ENCODE measurements at places on chromosomes 7 and 10.
A peak's percentile ranks its signal among the peaks of the same experiment; 100 is the strongest.

DNA sequence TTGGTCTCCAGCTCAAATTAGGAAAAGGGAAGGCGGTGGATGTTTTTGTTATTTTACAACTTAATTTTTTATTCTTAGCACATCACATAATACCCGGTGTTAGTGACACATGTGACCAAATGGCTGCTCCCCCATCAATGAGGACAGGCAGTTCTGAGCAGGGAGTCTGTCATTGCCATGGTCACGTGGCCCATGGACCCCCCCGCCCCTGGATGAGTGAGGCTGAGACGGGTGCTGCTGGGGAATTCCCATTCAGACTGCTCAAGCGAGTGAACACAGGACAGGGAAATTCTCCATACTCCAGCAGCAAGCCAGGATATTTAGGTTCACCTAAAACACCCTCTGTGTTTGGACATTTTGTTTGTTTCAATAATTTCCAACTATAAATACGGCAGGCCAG lies 34.7 kb upstream of the SLC35B4 start:
- H3K27ac ChIP-seq, result no peak overlapping the region
- no peak overlapping the region for H3K4me3 ChIP-seq
- H3K27me3 ChIP-seq, result no peaks in the 10 kb centered on the region
- peaks cover 3% of the 10 kb centered on the region for H3K4me1 ChIP-seq
- no peaks in the 10 kb centered on the region for H3K36me3 ChIP-seq

- H3K36me3 ChIP-seq, result peaks cover 7% of the 10 kb centered on the region
- H3K4me1 ChIP-seq, result no peaks in the 10 kb centered on the region
- no peaks in the 10 kb centered on the region for H3K27me3 ChIP-seq
Observed at GRCh38 chr7:139714163-139714901, 63.5 kb downstream of the HIPK2 start.

DNA sequence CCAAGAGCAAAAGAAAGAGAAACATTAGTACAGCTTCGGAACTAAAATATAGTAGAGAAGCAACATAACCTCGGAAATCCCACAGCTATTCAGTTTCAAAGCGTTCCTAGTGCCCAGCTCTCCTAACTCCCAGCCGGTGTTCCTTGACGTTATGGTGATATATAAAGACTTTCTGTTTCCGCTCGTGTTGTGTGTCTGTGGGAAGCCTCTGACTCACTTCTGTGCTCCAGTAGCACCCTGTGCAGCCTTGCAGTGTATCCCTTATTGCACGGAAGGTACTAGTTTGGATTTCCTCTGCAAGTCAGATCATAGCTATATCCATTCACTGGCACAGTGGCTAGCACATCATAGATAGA lies 535 bp downstream of the ASAH2B start:
- H3K27ac ChIP-seq, result no peak overlapping the region
- H3K27me3 ChIP-seq, result no peaks in the 10 kb centered on the region

GRCh38 chr10:98899018-98899417 lies 336.6 kb downstream of the HPSE2 start:
- H3K27me3 ChIP-seq, result no peaks in the 10 kb centered on the region
- peaks cover 4% of the 10 kb centered on the region for H3K4me1 ChIP-seq
- H3K36me3 ChIP-seq, result no peaks in the 10 kb centered on the region
- H3K4me3 ChIP-seq, result no peak overlapping the region

DNA sequence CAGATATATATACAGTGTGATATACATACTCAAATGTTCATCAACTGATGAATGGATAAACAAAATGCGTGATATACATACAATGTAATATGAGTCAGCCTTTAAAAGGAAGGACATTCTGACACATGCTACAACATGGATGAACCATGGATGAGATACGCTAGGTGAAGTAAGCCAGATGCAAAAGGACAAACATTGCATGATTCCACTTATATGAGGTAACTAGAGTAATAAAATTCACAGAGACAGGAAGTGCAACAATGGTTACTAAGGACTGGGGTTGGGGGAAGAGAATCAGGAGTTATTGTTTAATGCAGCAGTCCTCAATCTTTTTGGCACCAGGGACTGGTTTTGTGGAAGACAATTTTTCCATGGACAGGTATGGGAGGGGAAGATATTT lies 47.3 kb upstream of the PIK3AP1 start:
- DNase-seq, result no peak
- no peak overlapping the region for H3K27ac ChIP-seq
- no peak overlapping the region for H3K4me3 ChIP-seq
- H3K36me3 ChIP-seq, result no peaks in the 10 kb centered on the region
- no peaks in the 10 kb centered on the region for H3K27me3 ChIP-seq

DNA sequence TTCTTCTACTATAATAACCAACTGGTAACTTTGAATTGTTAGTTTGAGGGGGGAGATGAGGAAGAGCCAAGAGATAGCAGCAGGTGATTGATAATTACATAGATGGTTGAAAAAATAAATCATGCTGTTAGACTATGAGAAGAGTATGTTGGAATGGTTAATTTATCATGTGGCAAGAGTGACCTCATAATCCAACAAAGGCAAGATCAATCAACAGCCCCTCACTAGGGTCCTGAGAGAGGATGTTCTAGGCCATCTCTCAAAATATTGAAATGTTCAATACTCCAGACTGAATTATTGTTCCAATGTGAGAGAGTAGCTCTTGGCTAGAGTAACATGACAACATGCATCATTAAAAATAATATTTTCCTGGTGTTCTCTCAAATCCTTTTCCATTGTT lies 67.9 kb downstream of the ADD3 start:
- no peak for DNase-seq
- H3K36me3 ChIP-seq, result no peaks in the 10 kb centered on the region
- peaks cover 44% of the 10 kb centered on the region for H3K4me1 ChIP-seq
- peak overlapping the region; percentile 9 for H3K27ac ChIP-seq
- H3K27me3 ChIP-seq, result 0 out of 2 replicates have a peak, but pooled peaks cover 4% of the 10 kb centered on the region

- peaks cover 16% of the 10 kb centered on the region for H3K27me3 ChIP-seq
- no peak for DNase-seq
Observed at GRCh38 chr10:1198453-1199344, 142.5 kb downstream of the WDR37 start.

- H3K27me3 ChIP-seq, result no peaks in the 10 kb centered on the region
- no peak for DNase-seq
- H3K36me3 ChIP-seq, result no peaks in the 10 kb centered on the region
- H3K4me3 ChIP-seq, result no peak overlapping the region
- no peaks in the 10 kb centered on the region for H3K4me1 ChIP-seq
Observed at GRCh38 chr10:79488336-79488735, 24.0 kb upstream of the EIF5AL1 start.

- no peaks in the 10 kb centered on the region for H3K27me3 ChIP-seq
- no peaks in the 10 kb centered on the region for H3K4me1 ChIP-seq
- no peak for DNase-seq
- H3K4me3 ChIP-seq, result no peak overlapping the region
- H3K27ac ChIP-seq, result no peak overlapping the region
- H3K36me3 ChIP-seq, result no peaks in the 10 kb centered on the region
Observed at GRCh38 chr10:59695637-59696036, 14.0 kb downstream of the SLC16A9 start.

GRCh38 chr10:69451784-69452251 lies 553 bp downstream of the TSPAN15 start:
- no peak for DNase-seq
- H3K4me1 ChIP-seq, result no peaks in the 10 kb centered on the region
- H3K27ac ChIP-seq, result no peak overlapping the region
- peak overlapping the region; percentile 55 for H3K4me3 ChIP-seq
- no peaks in the 10 kb centered on the region for H3K27me3 ChIP-seq
- H3K36me3 ChIP-seq, result no peaks in the 10 kb centered on the region

- H3K4me3 ChIP-seq, result no peak overlapping the region
- no peak overlapping the region for H3K27ac ChIP-seq
- peaks cover 9% of the 10 kb centered on the region for H3K4me1 ChIP-seq
- H3K27me3 ChIP-seq, result no peaks in the 10 kb centered on the region
Observed at GRCh38 chr10:13831711-13832141, 245.0 kb downstream of the PRPF18 start.

DNA sequence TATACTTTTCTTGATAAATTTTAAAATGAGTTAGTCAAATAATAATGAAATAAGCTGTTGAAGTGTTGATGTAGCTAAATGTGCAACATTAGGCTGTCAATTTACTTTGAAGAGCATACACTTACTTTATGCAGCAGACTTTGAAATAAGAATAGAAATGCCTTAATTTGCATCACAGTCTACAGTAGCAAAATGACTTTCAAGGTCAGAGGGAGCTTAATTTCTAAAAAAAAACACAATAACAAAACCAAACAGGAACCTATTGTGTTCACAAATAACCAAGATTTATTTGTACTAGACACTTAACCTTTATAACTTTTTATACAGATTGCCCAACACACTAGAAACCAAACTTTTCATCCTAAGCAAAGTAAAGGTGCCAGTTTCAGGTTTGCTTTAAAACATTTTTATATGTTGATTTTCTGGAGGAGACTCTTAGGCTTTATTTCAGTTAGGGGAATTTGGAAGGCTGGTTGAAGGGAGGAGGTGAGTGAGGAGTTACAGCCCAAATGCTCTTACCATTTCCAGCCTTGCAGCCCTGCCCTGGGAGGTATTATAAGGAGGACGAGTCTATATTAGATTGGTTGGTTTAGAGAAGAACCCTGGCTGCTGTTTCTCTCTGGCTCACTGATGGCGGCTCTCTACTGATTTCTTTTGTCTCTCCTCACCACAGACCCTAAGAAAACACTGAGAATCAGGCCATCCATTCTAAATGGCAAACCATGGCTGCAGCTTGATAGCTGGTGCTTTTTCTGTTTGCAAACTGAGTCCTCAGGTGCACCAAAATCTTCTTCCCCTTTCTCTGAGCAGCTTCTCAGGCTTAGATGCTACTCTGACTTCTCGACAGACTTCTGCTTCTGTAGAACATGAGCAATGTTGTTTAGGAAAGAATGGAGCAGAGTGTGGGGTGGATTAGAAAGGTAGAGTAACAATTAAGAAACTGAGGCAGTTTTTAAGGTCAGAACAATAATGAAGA lies 55.2 kb upstream of the RPA3 start:
- no peaks in the 10 kb centered on the region for H3K36me3 ChIP-seq
- peak; percentile 45 for DNase-seq
- H3K27me3 ChIP-seq, result no peaks in the 10 kb centered on the region

- no peaks in the 10 kb centered on the region for H3K36me3 ChIP-seq
- H3K4me3 ChIP-seq, result no peak overlapping the region
- H3K4me1 ChIP-seq, result no peaks in the 10 kb centered on the region
- H3K27ac ChIP-seq, result no peak overlapping the region
Observed at GRCh38 chr7:148162808-148163207, 427.8 kb upstream of the C7orf33 start.
